Esophagus squamous epithelium (tissue), 5 donors: ENCODE measurements at places on chromosomes 5 and 9. TPM values are rescaled to one million over a fixed set of nuclear protein-coding genes. Genes with fewer than 3 reads are reported as not detected.

DNA sequence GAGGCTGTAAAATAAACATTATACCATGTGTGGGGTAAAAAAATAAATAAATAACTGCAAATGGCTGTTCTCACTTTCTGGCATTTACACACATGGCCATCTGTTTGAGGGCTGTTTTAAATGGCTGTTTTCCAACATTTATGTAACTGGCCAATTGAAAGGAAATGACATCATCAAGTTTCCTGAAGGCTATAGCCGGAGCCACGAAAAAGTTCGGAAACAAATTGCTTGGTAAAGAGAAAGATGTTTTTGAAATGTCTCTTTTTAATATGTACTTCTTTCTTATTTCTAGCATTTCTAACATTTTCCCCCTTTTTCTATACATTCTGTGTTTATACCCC lies 95.4 kb upstream of the DAB2 start:
- no peak for DNase-seq

DNA sequence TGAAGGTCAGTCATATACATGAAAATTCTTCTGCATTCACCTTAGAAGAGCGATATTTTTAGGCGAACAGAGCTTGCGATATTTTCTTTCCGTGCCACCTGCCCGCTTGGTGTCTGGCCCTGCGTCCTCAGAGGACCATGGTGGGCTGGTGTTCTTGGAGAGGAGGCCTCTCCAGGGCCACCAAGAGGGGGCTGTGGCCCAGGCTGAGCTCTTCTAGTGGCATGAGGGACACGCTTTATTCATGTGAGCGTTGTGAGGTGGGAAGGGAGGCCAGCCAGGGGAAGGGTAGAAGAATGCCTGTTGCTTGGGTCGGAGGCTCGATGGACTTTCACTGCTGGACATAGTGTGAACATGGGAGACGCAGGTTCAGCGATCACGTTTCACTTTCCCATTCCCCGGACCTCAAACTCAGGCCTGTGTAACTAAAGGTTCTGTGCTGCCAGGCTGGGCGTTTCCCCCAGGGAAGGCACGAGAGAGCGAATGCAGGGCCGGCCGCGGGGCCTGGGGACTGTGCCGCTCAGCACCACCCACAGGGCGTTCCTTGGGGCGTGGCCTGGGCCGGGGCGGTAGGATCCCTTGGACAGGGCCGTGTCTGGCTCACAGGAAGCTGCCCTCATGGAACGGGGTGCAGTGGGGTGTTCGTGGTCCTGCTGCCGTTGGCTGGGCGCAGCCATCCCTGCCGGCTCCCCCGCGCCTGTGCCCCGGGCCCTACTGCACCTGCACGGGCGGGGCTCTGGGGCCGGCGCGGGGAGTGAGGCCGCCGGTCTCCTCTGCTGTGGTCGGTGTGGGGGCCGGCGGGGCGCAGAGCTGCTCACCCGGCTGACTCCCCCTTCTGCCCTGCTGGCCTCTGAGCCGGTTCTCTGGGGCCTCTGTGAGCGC lies 40.7 kb upstream of the CLPTM1L start:
- DNase-seq, result peak; percentile 25

DNA sequence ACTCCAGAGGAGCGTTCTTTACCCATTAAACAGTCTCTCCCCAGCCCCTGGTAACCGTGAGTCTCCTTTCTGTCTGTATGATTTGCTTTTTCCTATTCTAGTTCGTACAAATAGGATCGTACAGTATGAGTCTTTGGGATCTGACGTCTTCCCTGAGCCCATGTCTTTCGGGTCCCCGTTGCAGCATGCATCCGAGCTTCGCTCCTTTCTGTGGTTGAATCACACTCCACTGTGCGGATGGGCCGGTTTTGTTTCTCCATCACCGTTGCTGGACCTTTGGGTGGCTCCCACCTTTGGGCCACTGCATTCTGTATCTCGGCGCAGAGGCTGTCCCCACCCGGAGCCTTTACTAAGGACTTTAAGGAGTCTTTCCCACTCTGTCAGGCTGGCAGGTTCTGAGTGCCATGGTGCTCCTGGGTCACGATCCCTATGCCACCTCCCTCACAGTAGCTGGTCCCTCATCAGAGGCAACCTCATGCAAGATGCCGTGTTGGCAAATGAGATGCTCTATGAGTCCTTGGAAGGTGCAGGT lies 145.7 kb upstream of the COL5A1 start:
- no peak for DNase-seq

GRCh38 chr5:203246-203930 lies 12.1 kb downstream of the LRRC14B start:
- no peak for DNase-seq

Gene FUT7
- not detected for total RNA-seq

- DNase-seq, result no peak
Observed at GRCh38 chr5:135997673-135998335, 31.0 kb upstream of the TGFBI start.

Gene STPG3
- total RNA-seq, result not detected
